Activated CD8-positive, alpha-beta memory T cell treated with anti-CD3 and anti-CD28 coated beads, Interleukin-2, amount 50 U/mL, for 48 hours (primary cell): ENCODE measurements at places on chromosomes 4 and X.

DNA sequence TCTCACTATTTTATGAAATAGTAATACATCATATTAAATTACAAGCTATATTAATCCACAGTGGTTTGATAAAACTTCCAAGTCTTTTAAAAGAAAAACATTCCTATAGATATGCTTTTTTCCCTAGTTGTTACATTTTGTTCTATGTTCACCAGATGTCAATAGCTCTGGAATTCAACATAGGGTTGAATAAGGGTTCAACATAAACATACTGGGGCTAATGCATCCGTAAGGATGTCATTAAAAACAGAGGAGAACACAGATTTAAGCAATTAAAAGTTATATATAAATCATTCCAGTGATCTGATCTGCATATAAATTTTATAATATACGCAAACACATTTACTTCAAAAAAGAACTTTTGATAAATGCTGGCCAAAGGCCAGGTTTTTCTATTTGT is 32.5 kb downstream of the SULT1B1 start:
- DNase-seq, result no peak

DNA sequence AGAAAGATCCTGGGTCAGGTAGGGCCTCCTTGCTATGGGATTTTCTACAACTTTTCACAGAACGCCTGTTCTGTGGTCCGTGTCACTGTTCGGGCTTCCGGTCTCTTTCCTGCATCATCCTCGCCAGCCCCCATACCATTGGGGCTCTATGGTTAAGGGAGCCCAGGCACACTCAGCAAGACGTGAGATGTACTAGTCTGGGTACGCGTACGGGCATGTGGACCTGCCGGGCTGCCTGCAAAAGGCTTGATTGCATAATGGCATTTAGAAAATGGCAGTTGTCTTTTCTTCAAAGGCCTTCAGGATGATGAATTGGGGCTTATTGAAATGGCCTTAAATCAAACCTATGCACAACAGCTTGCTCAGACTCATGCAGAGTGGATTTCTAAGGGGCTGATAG is 86.7 kb downstream of the CNGA2 start:
- DNase-seq, result no peak

DNA sequence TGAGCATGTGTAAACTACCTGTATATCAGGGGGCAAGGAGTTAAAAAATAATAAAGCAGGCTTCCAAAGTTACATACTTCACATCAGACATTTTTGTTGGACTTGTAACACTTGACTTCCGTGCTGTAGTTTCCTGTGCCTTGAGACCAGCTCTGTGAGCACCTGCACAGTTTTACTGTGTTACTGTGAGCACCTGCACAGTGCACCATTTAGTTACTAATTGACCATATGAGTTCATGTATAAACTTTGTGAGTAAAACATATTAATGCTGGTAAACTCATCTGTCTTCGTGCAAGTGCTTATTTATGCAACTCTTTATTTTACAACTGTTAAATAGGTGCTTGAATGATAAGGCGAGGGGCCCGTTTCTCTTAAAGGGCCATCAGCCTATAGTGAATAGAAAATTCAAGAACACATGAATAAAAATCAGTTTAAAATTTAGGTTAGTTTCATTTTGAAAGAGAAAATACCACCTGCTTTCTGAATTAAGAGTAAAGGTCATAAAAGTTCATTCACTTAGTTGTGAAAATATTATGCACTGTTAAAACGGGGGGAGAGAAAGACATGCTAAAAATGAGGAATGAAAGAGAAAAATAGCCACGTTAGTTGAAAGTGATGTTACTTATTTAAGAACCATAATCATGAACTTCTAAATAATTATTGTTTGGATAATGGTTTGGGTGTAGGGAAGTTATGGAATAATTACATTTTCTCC is 42.4 kb downstream of the USP9X start:
- DNase-seq, result no peak

DNA sequence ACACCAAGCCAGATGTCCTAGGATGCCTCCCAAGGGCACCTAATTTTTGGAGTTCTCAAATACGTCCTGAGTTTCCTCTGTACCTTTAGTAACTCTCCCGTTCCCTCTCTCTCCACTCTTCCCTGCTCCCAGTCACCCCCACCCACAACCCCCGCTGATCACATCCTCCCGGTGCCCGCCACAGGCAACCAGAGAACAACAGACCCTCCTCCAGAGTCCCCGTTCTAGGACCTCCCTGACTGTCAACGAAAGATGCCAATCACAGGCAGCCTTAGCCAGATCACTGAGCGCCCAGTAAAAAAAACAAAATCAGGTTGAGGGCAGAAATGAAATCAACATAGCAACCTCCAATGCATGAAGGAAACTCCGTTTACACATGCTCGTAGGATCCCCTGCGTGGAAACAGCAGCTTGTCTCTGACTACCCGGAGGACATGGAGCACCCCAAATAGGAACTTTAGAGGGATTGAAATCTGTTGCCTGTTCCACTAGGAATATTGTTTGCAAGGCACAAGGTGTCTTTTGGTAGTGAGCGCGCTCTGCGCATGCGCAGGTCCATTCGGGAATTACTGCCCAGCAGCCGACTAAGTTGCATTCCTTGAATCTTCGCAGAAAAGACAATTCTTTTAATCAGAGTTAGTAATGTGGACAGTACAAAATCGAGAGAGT is at the start of gene GABRB1:
TSS of gene GABRB1 (plus strand) at position 557 of the 668 bp plus-strand sequence.
- peak; percentile 57 for DNase-seq
